ENCODE measurements at places on chromosomes 2 and 18.

GRCh38 chr2:215657844-215658243, 222.0 kb upstream of the FN1 start:
- no peak for DNase-seq

GRCh38 chr18:12451428-12451827, 43.7 kb downstream of the PRELID3A start:
- no peak for DNase-seq

GRCh38 chr18:44725300-44726058, 44.8 kb downstream of the SETBP1 start:
- DNase-seq: peak; percentile 21

GRCh38 chr18:13551305-13551603, 175.1 kb downstream of the FAM210A start:
- DNase-seq: no peak
